ENCODE measurements at places on chromosomes 2 and 18.

DNA sequence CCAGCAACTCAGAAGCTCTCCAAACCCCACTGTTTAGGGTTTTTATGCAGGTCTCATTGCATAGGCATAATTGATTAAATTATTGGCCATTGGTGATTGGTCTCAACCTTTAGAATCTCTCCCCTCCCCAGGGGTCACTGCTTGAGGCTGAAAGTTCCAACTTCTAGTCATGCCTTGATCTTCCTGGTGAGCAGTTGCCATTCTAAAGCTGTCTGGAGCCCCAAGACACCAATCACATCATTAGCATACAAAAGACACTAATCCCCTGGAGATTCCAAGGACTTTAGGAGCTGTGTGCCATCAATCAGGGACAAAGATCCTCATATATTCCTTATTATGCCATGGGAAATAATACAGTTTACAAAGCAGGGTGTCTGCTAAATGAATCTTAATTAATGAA is 863.4 kb upstream of the KLHL29 start:
- DNase-seq = no peak

- no peak for DNase-seq
These were observed 691.8 kb upstream of the NRXN1 start for GRCh38 chr2:51723691-51724090.

GRCh38 chr2:27959496-27959895 is 69.0 kb downstream of the BABAM2 start:
- no peak for DNase-seq

DNA sequence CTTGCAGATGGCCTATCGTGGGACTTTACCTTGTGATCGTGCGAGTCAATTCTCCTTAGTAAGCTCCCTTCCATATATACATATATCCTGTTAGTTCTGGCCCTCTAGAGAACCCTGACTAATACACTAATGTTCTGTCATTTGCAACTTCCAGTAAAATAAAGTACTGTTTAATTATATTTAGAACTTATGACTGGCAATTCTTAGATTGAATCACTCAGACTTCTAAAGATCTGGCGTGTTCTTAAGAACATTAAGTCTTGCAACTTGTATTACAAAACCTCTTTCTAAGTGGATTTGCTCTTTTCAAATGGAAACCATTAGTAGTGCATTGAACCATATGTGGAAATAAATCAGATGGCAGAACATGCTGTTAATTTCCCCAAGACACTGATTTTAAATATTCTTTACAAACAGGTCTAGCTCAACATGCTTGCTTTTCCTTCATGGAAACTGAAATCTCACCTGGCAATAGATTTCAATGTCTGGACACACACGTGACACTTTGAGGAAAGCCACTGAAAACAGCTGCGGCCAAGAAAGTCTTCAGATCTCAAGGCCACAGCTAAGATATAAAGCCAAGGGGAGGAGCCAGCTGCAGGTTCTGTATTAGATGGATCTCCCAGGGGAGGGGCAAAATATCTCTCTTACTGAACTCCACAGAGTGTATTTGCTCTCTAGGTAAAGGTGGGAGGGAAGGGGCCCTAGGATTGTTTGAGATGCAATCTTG is 50.6 kb downstream of the PMAIP1 start:
- no peak for DNase-seq

DNA sequence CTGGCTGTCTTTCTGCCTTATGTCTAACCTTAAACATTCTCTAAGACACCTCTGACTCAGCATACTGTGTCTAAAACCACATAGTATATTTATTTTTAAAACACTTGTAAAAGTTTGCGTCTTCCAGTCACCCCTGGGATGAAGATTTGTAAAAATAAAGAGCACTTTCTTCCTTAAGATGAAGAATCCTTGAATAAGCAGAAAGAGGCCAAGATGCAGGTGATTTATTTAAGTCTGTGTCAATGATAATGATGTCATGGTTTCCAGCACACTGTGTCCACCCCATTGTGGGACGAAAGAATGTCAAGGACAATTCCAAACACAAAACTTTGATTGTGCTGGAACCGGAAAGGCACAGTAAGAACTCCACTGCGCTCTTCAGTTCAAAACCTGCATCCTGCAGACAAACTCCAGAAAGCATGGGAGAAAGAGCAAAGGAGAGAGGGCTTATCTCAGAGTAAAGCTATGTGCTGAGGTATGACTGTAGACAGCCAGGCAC is 92.9 kb downstream of the ZEB2 start:
- no peak for DNase-seq

DNA sequence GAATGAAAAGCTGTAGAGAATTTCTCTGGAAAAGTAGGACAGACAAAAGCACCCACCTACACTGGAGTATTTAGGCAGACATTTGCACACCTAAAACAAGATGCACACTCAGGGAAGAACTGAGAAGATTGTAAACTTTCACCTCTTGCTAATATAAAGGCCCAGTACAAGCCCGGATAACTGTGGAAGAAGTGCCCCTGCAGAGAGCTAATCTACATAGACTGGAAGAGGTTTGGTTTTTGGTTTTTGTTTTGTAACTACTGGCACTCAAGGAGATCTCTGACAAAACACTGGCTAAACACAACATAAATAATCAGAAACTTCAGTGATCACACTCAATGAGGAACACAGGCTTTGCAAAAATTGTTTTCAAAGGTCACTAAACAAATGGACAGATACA is 782.2 kb upstream of the SLC8A1 start:
- DNase-seq = no peak

- no peak for DNase-seq
These were observed 111.0 kb downstream of the B3GNT2 start for GRCh38 chr2:62306751-62307468.

DNA sequence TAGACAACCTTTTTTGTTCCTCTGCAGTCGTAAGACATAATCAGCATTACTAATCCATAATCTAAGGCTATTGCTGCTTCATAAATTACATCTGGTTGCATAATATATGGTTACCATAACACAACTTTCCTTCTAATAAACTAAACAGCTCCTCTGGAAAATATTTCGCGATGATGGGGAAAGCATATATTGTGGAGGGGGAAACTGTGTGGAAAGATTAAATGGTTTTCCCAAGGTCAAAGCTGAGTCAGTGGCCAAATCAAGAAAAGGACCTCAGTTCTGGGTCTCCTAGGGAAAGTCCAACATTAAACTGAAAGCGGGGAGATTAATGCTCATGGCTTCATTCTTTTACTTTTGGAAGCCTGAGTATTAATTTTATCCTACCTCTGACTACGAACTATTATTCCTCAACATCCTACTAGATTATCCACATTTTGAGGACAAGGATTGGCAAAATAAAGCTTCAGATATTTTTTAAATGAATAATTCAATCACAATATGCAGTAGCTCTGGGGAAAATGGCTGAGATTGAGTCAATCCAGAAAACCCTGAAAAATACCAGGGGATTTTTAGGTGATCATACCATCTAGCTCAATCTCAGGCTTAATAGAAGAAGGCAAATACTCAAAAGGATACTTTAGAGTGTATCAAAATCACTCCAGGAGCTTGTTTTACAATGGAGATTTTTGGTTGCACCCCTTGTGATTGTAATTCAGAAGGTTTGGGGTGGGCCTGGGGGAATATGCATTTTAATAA is 33.8 kb upstream of the STK17B start:
- DNase-seq = no peak

DNA sequence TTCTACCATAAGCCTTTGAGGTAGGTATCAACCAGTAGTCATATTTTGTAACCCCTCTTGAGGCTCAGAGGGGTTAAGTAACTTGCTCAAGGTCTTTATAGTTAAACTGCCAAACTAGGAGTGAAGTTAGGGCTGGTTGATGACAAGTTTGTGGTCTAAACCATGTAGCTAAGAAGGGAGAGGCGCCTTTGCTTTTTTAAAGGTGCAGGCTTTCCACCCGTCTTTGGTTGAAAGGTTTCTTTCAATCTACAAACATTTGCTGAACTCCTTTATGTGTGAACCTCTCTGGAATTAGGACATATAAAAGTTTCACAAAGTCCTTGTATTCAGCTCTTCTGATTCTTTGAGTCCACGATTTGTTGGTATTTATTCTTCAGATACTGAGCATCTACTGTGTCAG is 2.4 kb upstream of the MTA3 start:
- DNase-seq = no peak

GRCh38 chr2:14634489-14635390 is 2.2 kb downstream of the LRATD1 start:
- no peak for DNase-seq

DNA sequence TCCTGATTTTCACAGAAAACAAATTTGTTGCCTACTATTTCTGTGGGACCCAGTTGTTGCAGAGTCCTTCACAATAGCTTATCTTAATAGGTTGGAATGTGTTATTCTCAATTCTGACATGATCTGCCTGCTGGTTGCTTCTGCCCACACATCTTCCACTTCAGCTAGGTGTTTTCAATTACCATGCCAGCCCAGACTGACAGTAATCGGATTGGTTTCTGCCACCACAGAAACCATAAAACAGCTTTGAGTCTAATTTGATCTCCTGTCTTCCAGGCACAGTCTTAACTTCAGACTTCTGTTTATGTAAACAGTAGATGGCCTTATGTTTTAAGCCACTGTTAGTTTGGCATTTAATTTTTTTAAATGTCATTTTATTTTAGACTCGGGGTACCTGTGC is 248.2 kb upstream of the RBMS1 start:
- DNase-seq = no peak

DNA sequence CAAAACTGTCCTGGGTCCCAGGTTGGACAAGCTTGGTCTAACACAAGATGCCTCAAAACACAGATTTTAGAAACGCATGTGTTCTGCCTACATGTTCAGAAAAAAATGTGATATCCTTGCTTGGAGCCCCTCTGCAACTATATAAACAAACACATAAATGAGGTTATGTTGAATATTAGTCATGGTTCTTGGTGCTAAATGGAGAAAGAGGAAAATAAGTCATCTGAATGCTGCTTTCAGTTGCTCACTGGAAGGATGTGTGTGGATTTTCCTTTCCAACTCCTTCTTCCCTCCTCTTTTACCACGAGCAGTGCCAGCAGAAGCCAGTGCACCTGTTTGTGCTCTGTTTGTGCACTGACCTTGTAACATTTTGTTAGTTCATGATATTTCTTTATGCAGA is 85.3 kb downstream of the PIEZO2 start:
- DNase-seq = no peak

Data from T-helper 17 cell (primary cell).